ENCODE measurements at places on chromosomes 12 and 14.
A peak's percentile ranks its signal among the peaks of the same experiment; 100 is the strongest.

DNA sequence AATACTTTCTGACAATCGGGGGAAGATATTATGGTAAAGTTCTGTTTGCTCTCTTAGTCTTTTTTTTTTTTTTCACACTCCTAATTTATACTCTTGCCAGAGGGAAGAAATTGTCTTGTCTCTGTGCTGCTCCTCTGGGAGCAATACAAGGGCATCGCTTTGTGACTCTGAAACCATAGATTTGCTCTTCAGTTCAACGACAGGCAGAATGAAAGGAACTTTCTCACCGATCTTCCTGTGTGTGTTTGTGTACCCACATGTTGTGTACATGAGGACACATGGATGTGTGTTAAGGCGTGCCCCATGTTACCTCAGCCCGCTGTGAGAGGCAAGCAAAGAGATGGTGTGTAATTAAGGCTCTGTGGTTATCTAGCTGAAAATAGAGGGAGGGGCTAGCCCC, 457.6 kb downstream of the EGLN3 start:
- DNase-seq: no peak

DNA sequence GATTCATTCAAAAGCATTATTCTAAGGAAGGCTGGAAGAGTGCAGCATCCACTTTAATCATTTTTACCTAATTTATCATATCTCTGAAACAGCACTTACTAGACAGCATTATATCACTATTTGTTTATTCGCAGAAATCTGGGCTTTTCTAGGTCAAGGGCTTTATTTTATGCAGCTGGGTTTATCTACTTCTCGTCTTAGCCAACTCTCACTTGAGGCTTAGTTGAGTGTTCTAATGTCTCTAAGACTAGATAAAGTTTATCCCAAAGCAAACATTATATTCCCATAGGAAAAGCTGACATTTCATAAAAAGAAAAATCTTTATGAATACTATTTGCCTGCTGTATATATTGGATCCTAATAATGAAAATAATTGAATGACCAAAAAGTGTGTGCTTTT, 720.8 kb upstream of the FLRT2 start:
- no peak for DNase-seq

DNA sequence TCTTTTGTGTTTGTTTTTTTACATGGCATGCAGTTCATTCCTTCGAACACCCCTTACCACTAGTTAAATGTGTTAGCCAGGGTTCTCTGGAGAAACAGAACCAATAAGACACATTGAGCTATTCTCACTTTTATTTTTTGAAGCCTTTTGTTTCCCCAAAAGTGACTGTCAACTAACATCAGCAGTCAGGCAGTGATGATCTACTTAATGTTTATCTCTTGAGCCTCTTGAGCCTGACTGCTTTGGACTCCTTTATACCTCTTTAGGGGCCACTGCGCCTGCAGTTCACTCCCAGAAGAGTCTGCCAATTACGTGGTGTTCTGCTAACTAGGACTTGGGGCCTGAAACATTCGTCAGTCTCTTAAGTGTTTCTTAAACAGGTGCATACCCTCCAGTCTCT, 163.7 kb upstream of the FLRT2 start:
- no peak for DNase-seq

DNA sequence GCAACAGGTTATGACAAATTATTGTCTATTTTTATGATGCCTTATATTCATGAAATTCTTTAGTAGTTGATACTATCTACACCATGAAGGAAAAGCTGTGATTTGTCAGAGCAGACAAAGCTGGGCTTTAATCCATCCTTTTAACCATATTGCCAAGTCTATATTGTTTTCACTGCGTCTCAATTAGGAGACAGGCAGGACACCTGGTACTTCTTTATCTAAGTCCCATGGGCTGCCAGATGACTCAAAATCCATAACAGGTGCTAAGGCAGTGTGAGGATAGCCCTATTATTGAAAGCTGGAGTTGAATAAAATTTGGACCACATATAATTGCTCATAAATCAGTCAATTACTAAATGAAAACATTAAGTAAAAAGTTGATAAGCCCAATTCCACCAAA, 22.6 kb downstream of the INSM2 start:
- no peak for DNase-seq

DNA sequence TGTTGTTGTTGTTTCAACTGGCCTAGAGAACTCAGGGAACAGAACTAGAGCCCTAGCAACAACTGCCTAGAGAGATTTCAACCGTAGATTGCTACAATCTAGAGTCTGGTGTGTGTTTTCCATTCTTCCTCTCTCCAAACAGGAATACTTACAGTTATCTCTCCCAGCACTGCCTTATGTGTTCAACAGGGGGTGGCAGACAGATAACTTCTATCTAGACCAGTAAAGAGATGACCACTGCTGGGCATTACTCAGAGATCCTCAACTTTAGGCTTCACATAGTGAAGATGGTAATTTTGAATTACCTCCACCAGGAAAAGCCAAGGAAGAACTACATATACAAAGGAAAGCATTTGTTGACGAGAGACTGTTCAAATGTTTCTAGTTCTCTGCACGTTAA, 4.8 kb downstream of the TXNDC16 start:
- DNase-seq: no peak

DNA sequence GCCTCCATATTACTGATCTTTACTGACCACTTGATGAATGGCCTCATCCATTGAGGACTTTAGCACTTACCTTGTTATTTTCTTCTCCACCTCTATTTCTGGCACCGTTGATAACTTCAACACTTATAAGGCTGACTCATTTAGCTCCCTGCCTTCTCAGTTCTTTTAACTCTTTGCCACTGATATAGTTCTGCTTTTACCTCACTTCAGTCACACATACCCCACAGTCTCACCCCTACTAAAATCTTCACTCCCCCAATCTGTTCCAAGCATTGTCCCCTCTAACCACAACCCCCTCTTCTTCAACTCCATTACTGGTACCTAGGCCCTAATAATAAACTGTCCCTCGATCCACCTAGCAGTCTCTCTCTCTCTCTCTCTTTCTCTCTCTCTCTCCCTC, 141.0 kb downstream of the PAH start:
- no peak for DNase-seq

GRCh38 chr12:109113661-109114321, 2.6 kb upstream of the ACACB start:
- no peak for DNase-seq

- DNase-seq: no peak
These were observed 44.8 kb downstream of the EP400 start for GRCh38 chr12:131994589-131994988.

GRCh38 chr14:82047777-82048470, 514.3 kb upstream of the SEL1L start:
- no peak for DNase-seq

GRCh38 chr12:115872919-115873357, 404.6 kb downstream of the MED13L start:
- no peak for DNase-seq

DNA sequence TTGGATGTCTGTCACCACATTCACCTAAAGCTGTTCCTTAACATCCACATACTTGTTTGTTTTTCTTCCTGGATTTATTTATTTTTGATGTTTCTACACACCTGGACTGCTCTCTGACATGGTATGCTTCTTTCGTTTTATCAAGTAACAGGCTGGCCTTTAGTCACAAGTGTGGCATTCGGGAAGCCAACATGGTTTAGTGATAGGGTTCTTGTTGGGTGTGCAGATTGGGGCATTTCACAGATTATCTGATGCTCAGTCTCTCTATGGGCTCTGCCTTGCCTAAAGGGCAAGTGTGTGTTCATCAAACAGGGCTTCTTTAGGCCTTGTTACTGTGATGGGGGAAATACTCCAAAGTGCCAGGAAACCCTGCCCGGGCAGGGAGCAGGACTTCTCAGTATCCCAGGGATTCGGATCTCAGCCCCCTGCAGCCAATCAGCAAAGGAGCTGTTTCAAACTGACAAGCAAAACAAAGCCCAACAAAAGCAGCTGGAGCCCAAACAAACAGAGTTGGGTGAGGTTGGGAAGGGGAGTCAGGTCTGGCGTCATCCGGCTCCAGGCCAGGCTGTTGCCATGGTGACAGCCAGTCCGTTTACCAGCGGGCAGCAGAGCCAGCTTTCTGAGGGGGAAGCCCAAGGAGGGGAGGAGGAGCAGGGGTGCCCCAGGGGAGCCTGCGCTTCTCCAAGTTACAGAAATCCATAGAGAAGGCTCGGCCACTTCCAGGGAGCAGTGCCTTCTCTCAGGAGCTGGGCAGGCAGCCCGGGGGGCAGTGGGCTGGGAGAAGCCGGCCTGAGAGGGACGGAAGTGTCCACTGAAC, 31.9 kb downstream of the FOS start:
- DNase-seq: peak; percentile 95

- DNase-seq: no peak
These were observed 98.0 kb downstream of the BBS10 start for GRCh38 chr12:76250256-76250655.

GRCh38 chr14:75059642-75060041, 4.2 kb downstream of the ACYP1 start:
- DNase-seq: no peak

- DNase-seq: no peak
These were observed 141.2 kb downstream of the STXBP6 start for GRCh38 chr14:24908592-24909236.

- no peak for DNase-seq
These were observed 1.2 kb downstream of the FBRSL1 start for GRCh38 chr12:132491138-132491663.

GRCh38 chr12:122969676-122970075, 3.4 kb upstream of the ABCB9 start:
- DNase-seq: no peak

- no peak for DNase-seq
These were observed 14.4 kb downstream of the PAPLN start for GRCh38 chr14:73251516-73252215.

- no peak for DNase-seq
These were observed 26.2 kb downstream of the ZCRB1 start for GRCh38 chr12:42299392-42300308.

- no peak for DNase-seq
These were observed 1224.9 kb upstream of the TMEM132C start for GRCh38 chr12:127041985-127042625.

All from ovary (tissue), 10 donors.